ENCODE measurements at places on chromosomes 2 and 18.

DNA sequence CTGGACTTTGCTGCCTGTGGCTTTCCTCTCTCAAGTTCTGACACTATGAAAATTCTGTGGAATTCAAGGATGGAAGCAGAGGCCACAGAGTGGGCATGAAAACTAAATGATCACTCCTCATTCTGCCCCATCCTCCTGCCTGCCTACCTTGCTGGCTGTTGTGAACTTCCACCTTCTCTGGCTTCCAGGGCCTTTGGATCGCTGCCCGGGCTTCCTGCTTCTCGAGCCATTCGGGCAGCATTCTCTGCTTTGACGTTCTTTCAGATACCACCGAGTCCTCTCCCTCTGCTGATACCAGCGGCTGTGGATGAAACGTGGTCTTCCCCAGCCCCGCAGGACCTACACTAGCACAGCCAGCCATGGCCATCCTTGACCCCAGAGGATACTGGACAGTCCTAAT lies 327.7 kb upstream of the SLC14A2 start:
- DNase-seq = no peak

DNA sequence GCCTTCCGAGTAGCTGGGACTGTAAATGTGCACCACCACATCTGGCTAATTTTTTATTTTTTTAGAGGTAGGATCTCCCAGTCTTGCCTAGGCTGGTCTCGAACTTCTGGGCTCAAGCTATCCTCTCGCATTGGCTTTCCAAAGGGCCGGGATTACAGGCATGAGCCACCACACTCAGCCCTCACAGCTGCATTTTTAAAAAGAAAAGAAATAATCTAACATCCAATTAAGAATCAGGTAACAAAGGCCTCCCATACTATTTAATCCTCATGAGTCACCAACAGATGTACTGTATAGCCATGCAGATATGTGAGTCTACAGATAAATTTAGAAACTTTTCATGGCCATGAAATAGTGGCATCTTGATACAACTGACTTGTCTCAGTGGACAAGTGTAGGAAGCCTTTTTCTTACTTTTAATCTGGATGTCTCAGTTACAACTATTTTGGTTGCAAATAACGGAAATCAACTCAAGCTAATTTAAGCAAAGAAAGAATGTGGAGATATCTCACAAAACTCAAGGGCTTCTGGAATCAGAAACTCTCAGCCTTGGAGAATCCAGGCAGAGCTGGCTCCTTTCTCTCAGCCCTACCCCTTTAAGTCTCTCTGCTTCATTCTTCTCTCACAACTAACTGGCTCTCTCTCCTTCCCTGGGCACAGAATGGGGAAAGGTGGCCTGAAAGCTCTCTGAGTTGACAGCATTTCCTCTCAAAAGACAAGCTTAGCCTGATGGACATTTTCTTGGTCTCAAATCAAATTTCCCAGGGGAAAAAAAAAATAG lies 12.8 kb upstream of the PPM1B start:
- no peak for DNase-seq

GRCh38 chr2:61878761-61879160 lies 9.7 kb downstream of the CCT4 start:
- DNase-seq = no peak

- no peak for DNase-seq
Measured at GRCh38 chr2:164881524-164881923, 39.9 kb upstream of the COBLL1 start.

DNA sequence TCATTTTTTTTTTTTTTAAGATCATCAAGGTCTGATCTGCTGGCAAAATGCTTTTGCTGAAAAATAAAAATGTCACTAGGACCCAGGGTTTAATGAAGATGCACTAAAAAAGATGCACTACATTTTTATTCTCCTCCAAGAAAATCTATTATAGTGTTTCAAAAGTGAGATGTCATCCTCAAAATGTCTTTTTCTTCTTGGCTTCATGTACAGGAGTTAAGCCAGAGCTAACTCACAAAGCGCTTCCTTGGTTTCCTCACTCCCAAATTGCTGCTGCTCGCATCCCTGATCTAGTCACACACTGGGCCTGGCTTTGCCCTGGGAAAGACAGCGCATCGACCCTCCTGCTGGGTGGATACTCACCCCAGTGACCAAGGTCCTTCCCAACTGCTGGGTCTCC lies 113.4 kb upstream of the CCDC68 start:
- DNase-seq = no peak

GRCh38 chr2:149926149-149926548 lies 338.6 kb upstream of the MMADHC start:
- DNase-seq = no peak

GRCh38 chr2:236544362-236544761 lies 25.3 kb upstream of the ACKR3 start:
- no peak for DNase-seq
